ENCODE measurements at places on chromosomes 2 and 18.

DNA sequence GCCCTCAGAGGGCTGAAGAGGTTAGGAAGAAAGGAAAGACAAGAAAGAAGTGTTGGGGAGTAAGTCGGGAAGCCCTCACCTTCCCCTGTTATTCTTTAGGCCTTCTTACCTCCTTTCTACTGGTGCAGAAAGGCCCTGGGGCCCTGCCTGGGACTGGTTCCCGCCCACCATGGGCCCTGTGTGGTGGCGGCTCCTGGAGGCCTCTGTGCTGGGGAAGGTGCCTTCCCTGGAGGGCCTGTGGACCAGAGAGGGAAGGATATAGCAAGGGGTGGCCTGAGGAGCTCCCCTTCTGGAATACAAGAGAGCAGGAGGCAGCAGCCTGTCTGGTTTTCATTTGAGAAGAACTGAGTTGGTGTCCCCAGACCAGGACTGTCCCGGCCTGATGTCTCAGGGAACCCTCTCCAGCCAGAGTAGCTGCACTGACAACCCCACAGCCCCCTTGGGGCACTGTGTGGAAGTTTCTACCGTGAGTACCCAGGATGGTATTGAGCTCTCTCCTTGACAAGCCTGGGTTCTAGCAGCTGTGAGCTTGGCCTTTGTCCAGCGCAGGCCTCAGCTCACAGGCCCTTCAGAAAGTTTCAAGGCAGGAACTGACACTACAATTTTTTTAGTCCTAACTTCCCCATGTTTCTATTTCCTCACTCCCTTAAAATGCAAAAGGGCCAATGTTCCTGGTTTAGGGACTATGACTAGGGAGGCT is 47.1 kb downstream of the EFR3B start:
- DNase-seq: no peak

GRCh38 chr2:7071154-7071553 is 153.9 kb downstream of the RNF144A start:
- no peak for DNase-seq

DNA sequence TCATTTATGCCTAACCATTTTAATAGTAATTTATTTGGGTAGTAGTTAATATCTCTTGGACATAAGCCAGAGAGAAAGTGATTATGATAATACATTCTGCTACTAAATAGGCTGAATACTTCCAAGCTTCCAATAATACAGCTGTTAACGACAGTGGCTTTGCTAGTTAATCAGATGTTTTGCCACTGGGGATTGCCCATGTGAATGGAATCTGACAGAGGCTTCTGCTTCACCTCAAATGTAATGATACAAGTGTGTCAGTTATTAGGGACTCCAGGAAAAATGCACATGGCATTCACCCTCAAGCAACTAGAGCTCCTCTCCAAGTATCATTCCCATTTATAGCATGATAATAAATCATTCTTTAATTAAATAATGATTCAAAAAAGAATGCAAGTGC is 185.0 kb upstream of the TMEFF2 start:
- no peak for DNase-seq

- no peak for DNase-seq
These were observed 41.4 kb upstream of the TCF7L1 start for GRCh38 chr2:85091838-85092237.

GRCh38 chr2:165793161-165793778 is 777 bp downstream of the GALNT3 start:
- no peak for DNase-seq

GRCh38 chr2:2142345-2142744 is 188.7 kb downstream of the MYT1L start:
- no peak for DNase-seq

GRCh38 chr2:232951181-232951580 is 61.9 kb downstream of the NGEF start:
- DNase-seq: no peak

- no peak for DNase-seq
These were observed 16.4 kb upstream of the LPIN2 start for GRCh38 chr18:3029215-3029952.

- no peak for DNase-seq
These were observed 286.2 kb downstream of the ARL6IP6 start for GRCh38 chr2:153004627-153005026.

DNA sequence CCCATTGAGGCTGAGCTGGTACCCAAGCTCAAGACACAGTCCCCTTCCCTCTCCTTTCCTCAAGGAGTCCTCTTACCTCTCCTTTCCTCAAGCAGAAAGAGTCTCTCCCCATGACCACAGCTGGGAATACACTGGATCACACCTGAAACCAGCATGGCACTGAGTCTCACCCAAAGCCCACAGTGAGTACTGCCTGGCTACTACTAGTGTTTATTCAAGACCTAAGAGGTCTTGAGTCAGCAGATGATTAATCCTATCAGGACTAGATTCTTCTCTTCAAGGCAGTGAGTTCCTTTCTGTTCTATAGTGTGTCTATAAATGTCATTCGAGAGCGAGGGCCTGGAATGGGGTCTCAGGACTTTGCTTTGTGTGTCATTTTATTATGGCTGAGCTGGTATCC is 111.4 kb downstream of the METTL4 start:
- no peak for DNase-seq

DNA sequence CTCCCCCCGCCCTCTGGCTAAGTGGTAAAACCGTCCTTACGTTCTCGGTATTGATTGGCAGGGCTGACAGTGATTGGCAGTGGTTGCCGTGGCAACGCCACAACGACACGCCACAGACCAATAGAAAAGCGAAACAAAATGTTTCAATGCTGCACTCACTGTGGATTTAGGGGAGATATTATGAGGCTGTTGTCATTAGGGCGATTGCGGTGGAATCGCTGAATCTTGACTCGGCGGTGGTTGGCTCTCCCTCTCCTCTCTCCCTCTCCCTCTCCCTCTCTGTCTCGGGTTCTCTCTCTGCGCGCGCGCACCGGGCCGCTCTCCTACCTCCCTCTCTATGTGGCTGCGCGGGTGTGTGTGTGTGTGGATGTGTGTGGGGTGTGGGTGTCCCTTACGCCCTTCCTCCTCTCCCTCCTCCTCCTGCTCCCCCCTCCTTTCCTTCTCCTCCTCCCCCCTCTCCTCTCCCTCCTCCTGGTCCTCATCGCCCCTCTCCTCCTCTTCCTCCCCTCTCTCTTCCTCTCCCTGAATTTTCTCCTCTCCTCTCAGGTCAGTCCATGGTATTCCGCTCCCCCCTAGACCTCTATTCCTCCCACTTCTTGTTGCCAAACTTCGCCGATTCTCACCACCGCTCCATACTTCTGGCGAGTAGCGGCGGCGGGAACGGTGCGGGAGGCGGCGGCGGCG is at the start of gene SIX3:
SIX3 (plus strand) TSS at position 152 of the 684 bp plus-strand sequence; CDS start at position 555, 403 bp downstream.
- DNase-seq: peak; percentile 61

- DNase-seq: no peak
These were observed 7.4 kb upstream of the RAB1A start for GRCh38 chr2:65137197-65137775.

GRCh38 chr18:22088029-22088428 is 81.4 kb upstream of the GATA6 start:
- DNase-seq: no peak

GRCh38 chr2:166632616-166633015 is 138.6 kb upstream of the SCN7A start:
- DNase-seq: no peak

- DNase-seq: peak; percentile 35
These were observed at the start of gene FSIP2 for GRCh38 chr2:185738679-185739472. Gene FSIP2, plus strand, starts transcription at chr2:185738804. Its CDS starts 91 bp downstream, at chr2:185738895.

DNA sequence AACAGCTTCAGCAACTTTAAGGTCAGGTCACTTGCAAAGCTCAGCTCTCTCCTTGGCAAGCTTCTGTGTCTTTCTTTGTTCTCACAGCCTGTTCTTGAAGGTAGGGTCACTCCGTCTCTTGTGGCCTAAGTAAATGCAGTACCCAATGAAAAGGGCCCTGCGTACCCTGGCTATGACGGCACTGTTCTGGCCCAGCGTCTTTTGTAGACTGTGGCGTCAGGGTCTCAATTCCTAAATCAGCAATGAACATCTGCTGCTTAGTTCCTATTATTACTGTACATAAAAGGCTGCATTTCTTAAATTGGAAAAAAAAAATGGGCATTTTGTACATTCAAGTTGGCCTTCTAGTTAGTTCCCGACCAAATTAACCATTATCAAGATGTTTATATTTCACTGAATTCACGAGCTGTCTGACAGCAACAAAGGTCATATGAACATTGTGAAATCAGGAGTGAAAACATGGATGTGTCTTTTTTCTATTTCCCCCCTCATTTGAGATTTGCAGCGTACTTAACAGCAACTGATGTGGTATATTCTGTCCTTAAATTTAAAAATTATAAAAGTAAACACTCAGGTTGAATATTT is 17.0 kb upstream of the MTCL1 start:
- no peak for DNase-seq

DNA sequence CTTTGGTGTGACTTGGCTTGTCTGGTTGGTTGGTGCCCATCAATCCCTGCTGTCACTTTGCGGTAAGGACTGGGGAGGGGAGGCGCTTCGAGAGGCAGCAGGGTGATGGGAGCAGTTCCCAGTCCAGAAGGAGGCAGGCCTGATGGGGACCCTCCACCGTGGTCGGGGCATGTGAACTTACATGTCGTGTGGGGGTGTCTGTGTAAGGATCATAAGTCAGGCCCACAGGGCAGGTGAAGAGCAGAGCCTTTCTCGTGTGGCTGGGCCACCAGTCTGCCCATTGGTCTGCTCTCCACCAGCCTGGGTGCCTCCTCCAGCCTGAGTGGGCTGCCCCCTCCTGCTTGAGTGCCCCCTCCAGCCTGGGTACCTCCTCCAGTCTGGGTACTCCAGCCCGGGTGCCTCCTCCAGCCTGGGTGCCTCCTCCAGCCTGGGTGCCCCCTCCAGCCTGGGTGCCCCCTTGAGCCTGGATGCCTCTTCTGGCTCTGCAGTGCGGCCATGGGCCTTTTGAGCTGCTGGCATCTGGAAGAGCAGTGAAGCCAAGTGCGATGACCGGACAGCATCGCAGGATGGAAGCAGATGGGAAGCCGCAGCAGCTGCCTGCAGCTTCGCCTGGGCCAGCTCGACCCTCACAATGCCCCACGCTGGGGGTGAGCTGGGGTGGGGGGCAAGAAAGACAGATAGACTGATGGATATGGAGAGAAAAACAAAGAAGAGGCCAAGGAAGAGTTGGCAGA is 25.0 kb downstream of the ATOH8 start:
- DNase-seq: no peak

DNA sequence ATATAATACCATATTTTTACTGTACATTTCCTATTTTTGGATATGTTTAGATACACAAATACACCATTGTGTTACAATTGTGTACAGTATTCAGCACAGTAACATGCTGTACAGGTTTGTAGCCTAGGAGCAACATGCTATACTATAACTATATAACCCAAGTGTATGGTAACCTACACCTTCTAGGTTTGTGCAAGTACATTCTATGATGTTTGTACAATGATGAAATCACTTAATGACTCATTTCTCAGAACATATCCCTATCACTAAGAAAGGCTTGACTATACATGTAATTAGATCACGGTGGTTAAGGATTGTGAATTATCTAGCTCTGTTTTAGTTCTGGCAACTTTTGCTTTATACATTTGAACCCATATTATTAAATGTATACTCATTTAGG is 31.3 kb downstream of the NPHP1 start:
- DNase-seq: no peak

GRCh38 chr2:54931473-54931872 is 118.8 kb downstream of the RTN4 start:
- DNase-seq: no peak

GRCh38 chr2:101273056-101273455 is 20.4 kb downstream of the CNOT11 start:
- DNase-seq: no peak

- DNase-seq: no peak
These were observed 49.3 kb downstream of the HS6ST1 start for GRCh38 chr2:128269063-128269989.

DNA sequence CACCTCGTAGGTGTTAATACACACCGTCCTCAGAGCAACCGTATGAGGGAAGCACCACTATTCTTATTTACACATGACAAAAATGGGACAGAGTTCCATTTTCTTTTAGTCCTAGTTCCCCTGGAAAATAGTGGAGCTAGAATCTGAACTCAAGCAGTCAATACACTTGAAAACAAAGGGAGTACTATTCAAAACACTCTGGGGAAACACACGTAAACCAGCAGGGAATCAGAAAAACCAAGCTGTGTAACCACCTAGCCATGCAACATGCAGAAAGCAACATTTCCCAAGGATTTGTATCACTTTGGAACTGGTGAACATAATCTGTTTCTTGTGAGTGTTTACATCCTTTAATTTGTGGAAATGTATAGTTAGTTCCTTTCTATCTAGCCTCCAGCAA is 208.2 kb downstream of the UBE2E3 start:
- no peak for DNase-seq

- no peak for DNase-seq
These were observed 76.8 kb downstream of the PLA2R1 start for GRCh38 chr2:159985656-159986055.

DNA sequence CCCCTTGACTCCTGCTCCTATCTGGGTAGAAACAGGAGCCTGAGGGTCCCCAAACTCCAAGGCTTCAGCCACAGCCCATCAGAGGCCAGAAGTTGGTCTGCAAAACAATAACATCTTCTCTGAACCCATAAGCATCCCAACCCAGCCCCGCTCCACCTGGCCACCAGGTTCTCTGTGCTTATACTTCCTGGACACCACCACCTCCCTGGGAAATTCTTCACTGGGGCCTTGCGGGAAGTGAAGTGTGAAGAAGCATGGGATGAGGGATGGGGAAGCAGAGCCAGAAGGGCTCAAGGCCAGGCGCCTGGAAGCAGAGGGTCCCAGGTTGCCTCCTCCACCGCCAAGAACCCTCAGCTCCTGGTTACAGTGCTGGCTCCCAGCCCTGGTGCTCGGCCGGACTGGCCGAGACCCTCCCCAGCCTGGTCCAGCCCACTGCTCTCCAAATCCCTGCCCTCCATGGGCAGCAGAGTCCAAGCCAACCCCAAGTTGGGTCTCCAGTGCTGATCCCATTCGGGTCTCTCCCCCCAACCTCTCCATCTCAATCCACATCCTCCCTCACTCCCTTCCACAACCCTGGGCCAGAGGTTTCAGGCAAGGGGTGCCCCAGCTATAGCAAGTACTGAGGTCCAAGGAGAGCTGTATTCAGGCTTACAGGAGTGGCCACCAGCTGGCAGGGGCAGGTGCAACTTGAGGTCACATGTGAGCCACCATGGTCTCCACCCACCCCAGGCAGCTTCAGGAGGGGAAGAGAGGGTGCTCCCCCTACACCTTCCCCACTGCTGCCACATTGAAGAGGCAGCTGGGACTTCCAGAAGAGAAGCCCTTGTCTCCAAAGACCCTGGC is 60.7 kb downstream of the TNS1 start:
- no peak for DNase-seq

DNA sequence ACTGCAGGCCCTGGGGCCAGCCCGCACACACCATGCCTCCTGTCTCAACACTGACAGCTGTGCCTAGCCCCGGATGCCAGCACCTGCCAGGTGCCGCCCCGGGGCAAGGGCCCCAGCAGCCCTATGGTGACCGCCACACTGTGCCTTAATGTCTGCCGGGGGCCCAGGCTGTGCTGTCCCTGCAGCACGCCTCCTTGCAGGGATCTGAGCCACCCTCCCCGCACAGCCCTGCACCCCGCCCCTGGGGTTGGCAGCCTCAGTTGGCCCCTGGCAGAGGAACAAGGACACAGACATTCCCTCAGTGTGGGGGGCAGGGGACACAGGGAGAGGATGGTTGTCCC is 8.5 kb upstream of the CAPN10 start:
- DNase-seq: no peak
